Cardiac fibroblast (primary cell): ENCODE measurements at places on chromosomes 11 and 22.

GRCh38 chr11:131025020-131025419, 108.7 kb upstream of the SNX19 start:
- DNase-seq: peak; percentile 57

DNA sequence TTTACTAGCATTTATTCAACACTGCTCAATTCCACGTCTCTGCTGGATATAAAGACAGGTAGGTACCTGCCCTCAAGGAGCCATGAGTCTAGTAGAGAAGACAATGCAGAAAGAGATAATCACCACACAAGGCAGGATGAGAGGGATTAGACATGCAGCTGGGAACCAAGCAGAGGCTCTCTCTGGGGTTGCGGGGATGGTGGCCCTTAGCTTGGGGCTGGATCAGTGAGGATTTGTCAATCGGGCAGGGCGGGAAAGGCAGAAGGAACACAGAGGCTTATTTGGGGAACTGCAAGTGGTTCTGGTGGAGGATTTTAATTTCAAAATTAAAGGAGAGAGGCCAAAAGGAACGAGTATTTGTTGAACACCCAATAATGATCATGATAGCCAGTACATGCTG, 8.5 kb upstream of the DMC1 start:
- DNase-seq: no peak

DNA sequence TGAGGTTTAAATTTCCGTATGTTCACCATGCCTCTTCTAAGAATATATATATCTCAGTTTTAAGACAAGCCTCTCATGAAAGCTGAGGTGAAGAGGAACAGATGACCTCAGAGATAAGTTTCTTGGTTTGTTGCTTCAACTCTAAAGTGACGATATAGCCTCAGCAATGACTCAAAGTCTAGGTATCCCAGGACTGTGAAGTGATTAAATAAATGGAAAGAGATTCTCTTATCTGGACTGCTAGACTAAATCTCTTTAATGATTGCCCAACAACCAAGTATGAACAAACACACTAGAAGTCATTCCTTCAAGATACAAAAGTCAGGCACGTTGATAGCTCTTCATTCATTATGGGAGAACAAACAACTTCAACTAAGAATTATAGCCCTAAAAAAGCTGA, 15.3 kb downstream of the CADM1 start:
- no peak for DNase-seq

DNA sequence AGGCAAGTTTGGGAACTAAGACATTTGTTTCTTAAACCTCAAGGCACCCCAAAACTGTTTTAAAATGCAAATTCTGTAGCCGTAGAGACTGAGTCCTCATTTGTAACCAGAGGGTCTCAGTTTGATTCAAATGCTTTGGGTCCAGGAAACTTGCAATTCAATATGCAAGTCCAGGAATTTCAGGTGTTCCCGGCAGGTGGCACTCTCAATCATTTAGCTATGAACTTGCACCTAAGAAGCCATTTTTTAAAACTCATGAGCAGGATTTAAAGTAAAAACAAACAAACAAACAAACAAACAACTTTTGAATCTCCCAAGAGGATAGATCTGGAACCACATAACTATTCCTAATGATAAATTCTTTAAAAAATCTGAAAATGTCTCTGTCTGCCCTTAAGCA, 8.7 kb upstream of the ABTB2 start:
- DNase-seq: peak; percentile 44

DNA sequence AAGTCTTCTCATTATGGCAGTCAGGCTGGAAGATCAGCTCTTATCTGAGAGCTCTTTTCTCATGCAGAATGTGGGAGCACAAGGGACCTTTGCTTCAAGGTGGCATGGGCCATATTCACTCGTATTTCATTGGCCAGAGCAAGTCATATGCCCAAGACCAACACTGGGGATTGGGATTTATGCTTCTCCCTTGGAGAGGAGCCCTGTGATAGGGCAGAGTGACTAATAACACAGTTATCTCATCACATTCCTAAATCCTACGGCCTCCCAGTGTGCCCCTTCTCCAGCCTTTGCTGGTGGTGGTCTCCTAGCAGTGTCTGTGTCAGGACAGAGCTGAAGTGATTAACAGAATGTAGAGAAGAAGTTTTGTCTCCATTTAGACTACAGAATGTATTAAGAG, 48.6 kb downstream of the SYT9 start:
- DNase-seq: no peak

DNA sequence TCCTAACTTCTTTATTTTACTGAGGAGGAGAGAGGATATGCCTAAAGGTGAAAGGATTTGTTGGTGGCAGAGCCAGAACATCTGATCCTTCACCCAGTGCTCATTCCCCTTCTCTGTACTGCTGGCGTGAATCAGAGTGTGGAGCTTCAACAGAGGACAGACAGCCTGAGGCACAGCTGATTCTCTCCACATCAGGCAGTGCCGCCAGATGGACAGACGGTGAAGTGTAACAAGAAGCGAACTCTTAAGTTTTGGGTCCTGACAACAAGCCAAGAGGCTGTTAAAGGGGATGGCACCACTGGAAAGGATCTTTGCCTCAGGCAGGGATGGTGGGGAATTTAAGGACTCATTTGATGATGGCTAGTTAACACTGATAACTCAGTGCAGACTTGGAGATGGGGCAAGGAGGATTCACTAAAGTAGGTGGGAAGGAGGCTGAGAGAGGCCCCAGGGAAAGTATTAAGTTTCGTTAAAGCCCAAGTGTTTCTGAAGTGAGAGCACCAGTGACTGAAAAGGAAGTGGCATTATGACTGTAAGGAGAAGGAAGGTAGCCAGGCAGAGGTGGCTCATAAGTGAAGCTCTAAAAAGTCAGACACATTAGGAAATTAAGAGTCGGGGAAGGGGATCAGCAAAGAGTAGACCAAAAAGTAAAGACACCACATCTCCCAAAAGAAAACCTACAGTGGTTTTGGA, 81.3 kb downstream of the CLPB start:
- DNase-seq: peak; percentile 80
